Epithelial cell of esophagus (primary cell): ENCODE measurements at places on chromosomes 5 and 9.
A peak's percentile ranks its signal among the peaks of the same experiment; 100 is the strongest.

DNA sequence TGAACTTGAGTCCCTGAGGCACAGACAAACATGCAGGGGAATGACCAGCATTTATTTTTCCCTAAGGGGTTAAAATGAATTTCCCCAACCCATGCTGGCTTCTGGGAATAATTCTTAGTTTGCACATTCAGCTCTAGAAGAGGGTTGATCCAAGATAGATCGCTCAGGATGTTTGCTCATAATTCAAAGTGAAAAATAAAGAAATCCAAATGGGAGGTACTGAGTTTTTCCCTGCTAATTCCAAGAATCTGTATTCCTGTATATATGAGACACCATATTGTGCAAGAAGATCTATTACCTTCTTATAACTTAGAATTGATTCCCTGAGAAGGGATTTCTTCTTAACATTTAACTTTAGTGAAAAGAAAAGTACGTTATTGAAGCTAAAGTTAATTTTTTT lies 96.2 kb downstream of the VCAN start:
- DNase-seq = no peak

GRCh38 chr5:350355-350754 lies 28.8 kb downstream of the AHRR start:
- no peak for DNase-seq

GRCh38 chr5:88536146-88536545 lies 267.5 kb upstream of the TMEM161B start:
- DNase-seq = peak; percentile 9

DNA sequence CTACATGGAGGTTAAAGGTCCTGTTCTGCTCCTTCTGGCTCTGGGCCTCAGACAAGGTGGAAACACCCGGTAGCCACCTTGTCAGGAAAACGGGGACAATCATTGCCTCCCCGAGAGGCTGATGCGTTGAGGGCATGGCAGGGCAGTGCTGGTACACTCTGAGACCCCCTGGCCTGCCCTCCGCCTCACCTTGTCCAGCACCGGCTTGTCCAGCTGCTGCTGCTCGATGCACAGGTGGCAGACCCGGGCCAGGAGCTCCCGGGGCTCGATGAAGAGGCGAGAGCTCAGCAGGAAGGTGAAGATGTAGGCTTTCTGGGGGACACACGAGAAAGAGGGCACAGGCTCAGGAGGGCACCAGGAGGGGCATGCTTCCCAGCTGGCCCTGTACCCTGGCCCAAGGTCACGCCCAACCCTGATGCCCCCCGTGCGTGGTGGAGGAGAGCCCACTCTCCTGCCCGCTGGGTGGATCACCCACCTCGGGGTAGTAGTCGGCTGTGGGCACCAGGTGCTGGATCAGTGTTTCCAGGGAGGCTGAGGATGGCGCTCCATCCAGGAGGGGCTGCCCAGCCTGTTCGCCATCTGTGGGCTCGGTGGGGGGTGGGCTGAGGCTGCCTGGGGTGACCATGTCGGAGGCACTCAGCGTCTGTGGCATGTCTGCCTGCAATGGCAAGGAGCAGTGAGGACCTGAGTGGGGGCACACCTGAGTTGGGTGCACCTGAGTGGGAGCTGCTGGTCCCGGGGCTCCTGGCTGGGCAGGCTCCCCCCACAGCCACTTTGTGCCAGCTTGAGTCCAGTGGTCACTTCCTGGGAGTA lies 66.0 kb upstream of the RNF130 start:
- DNase-seq = no peak

DNA sequence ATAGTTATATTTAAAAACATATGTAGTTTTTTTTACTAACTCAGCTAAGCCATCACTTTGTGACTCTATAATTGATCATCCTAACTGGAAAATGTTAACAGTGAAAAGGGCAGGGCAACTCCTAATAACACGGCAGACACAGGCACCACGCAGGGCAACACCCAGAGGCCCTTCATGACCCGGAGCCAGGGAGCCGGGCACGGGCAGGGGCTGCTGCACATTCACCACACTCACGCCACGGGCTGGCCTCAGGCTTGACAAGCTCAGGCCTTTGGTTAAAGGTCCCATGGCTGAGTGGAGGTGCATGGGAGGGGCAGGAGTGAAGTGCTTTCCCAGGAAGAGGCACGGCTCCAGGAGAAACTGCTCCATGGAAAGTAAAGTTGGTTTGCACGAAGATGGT lies 53.0 kb upstream of the FAM120A start:
- DNase-seq = no peak

DNA sequence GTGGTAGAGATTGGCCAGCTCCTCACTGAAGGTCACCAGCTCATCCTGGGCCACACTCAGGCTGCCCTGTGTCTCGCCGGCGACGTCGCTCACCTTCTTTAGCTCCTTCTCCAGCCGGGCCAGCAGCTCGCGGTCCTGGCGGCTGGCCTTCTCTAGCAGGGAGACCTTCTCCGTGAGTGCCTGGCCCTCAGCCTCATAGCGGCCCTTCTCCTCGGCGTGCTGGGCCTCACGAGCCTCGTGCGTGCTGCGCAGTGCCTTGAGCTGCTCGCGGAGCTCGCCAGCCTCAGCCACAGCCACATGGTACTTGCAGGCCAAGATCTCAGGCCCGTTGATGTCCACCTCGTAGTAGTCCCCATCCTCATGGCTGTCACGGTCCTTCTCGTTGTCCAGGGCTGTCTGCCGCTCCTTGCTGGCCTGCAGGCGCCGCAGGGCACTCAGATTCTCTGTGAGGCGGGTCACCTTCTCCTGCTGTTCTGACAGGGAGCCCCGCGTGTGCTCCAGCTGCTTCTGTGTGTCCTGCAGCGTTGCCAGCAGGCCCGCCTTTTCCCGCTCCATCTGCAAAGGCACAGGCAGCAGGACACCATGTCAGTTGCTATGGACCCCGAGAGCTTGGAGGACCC lies 45.5 kb downstream of the BICD2 start:
- no peak for DNase-seq

DNA sequence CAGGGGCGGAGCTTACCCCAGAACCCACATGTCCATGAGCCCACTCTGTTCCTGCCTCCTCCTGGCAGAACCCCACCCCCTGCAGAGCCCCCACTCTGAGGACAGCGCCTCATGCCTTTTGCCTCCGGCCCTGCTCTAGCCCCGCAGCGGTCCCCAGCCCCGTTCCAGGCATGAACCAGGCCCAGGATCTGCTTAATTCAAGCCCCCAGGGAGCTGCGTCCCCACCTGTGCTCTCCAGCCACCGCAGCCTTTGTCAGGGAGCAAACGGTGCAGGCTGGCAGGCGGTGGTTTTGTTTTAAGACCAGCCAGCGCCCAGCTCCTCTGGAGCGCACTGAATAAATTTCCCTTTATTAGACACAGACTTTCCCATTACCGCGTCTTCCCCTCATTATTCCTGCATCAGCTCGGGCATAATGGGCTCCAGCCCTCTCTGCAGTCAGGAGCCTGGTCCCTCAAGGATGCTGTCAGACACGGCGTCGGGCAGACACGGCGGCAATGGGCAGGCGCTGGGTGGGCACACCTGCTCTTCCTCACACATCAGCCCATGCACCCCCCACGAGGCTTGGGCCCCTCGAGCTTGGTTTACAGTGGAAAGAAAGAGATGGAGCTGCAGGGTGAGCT lies 137.6 kb downstream of the OLFM1 start:
- no peak for DNase-seq

DNA sequence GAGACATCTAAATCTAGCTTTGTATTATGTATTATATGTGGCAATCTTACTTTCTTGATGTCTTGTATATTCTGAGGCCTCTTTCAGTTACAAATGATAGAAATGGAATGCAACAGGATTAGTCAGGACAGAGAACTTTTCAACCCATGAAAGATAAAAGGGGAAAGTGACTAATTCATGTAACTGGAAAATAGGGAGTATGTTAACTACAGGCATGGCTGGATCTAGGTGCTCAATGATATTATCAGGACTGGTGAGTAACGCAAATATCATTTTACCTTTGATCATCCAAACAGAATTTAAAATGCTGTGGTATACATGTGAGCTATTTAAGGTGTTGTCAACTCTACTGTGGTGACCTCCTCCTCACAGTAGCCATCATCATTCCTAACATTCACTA lies 215.7 kb upstream of the GLRA1 start:
- DNase-seq = no peak

DNA sequence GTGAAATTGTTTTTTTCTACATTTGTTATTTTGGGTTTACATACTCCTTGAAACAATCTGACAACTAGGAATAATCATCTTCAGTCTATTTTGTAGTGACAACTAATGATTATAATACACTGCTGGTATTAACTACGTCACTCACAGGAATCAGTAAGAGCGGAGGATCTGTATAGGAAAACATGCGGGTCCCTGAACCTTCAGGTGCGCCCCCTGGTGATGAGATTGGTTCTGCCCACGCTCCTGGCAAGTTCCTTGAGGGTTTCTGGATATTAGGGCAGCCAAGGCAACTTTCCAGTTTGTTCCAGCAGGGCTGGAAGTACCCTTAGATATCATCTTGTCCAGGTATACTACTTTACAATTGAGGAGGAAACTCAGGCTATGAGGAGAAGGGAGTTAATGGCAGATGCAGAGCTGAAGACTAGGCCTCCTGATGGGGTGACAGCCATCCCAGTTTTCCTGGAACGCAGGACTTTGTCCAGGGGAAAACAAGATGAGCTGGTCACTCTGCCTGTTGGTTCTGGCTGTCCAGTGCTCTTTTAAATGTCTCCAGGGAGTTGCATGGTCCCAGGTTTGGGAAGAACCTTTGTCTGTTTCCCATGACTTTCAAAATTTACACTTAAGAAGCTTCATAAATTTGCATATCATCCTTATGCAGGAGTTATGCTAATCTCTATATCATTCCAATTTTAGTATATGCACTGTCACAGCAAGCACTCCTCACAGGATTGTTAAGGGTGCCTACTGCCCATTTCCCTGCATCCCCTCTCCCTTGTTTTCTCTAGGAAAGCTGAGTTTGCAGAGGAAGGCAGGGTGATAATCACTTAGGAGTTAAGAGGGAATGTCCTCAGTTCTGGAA lies 14.9 kb upstream of the WNT8A start:
- peak; percentile 86 for DNase-seq

- no peak for DNase-seq
Observed at GRCh38 chr9:130881516-130881915, 15.1 kb downstream of the QRFP start.

DNA sequence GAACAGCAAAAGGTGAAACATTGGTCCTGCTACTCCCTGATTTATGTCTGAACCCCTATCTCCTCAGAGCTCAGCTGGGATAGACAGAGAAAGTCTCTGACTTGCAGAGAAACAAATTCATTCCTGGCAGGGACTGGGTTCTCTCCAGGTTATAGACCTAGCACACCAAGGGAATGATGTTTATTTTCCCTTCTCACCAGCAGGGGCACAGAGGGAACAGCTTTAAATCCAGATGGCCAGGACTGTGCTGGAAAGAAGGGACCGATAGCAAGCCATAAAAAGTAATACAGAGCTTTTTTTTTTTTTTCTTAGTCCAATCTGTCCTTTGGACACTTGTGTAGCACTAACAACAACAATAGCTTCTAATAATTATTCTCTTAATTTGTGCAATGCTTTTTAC lies 141.1 kb upstream of the C9orf72 start:
- DNase-seq = peak; percentile 5

GRCh38 chr9:127541865-127542264 lies 70.2 kb upstream of the STXBP1 start:
- DNase-seq = no peak

GRCh38 chr5:57503433-57503832 lies 20.8 kb upstream of the ACTBL2 start:
- no peak for DNase-seq

DNA sequence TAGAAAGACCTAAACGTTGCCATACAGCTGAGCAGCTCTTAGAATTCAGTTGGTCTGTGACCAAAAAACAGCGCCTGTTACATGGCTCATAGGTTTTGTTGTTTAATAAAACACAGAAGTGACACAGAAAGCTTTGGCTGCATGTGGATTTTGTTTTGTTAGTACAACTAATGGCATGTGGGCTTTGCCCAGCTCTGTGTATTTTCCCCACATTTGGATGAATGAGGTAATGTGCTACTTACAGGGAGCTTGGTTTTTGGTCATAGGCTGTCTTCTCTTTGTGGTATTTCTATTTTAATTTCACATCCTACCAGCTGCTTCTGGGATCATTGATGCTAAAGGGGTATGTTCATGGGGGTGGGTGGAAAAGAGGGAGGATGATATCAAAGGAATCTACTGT lies 37.0 kb upstream of the POU4F3 start:
- DNase-seq = no peak

GRCh38 chr5:144971108-144971850 lies 800.6 kb downstream of the KCTD16 start:
- peak; percentile 2 for DNase-seq

DNA sequence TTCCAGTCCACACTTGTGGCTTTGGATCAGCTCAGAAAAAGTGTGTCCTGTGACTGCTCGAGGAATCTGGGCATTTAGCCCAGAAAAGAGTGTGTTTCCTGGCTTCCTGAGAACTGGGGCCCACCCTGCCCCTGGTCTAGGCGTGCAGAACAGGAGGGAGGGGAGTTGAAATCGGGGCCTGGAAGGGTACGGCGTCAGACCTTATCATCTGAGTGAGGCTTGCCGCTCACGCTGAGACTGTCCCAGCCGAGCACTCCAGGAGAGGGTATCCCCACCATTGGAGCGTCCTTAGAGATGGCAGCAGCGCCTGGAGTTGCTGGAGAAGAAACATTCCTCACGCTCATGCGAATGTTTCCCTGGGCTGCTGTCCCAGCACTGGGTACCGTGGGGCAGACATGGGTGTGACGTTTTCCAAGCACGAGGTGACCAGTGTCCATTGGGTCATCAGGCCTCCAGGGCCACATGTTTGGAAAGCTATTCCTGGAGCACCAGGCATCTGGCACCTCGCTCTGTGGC lies 22.5 kb downstream of the NEK6 start:
- DNase-seq = peak; percentile 57

GRCh38 chr5:35089334-35090314 lies 41.9 kb upstream of the AGXT2 start:
- peak; percentile 48 for DNase-seq

- peak; percentile 83 for DNase-seq
Observed at GRCh38 chr5:176619203-176619568, 9.2 kb upstream of the GPRIN1 start.

DNA sequence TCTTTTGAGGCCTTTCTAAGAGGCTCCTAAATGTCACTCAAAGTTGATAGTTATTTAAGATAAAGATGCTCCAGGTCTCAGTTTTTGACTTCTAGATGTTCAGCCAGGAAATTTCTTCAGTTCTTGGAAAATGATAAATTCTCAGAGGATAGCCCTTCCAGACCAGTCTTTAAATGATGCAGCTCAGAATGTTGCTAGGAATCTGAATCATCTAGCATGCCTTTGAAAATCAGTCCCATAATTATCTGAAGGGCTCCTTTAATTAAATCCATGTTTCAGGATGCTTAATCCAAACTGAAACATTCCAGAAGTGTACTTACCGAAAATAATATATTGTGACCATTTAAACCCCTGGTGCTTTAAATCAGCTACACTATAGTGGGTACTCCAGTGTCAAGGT lies 107.5 kb upstream of the FBN2 start:
- no peak for DNase-seq

GRCh38 chr5:80917631-80918030 lies 42.5 kb upstream of the RASGRF2 start:
- DNase-seq = no peak

- no peak for DNase-seq
Observed at GRCh38 chr9:124033348-124033747, 21.8 kb downstream of the LHX2 start.
